ENCODE measurements at places on chromosomes 2 and 18. TPM values are rescaled to one million over a fixed set of nuclear protein-coding genes. Genes with fewer than 3 reads are reported as not detected.

- DNase-seq, result no peak
These were observed 82.3 kb downstream of the MYCN start for GRCh38 chr2:16022548-16023240.

Gene NOL4
- not detected for total RNA-seq

DNA sequence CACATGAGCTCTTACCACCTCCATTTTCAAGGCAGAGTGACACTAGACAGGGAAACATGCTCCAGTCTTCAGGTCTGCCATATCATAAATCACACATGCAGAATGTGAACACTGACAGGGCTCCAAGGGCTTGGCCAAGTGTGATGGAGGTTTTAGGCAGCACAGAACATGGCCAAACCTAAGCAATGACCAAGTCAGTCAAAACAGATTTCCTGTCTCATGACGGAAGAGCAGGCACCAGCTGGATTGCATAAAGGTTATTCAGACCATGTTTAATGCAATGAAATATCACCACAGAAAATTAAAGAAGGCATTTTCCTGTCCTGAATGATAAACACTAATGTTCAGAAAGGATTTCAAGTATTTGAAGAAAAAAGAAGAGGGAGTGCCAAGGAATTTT lies 72.5 kb downstream of the SUMO1 start:
- DNase-seq, result no peak

Gene MPHOSPH10
- 25.1 TPM for total RNA-seq

DNA sequence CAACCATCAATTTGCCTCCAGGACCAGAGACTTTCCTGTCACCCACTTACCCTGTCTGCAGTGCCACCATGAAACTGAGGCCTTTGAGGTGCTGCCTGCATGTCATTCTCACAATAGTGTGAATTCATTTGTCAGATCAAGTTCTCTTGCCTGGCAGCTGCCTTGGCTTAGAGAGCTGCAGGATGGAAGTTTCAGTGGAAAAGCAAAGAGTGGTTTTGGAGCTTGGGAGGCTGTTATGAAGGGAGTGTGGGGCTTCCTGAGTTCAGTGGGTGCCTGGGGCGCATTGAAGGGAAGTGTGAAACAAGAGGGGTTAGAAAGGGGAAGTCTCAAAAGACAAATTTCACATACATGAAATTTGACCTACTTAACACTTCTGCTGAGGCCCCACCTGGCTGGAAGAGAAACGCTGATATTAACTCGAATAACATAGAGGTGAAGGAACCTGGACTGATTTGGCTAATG lies 7.9 kb upstream of the LBH start:
- no peak for DNase-seq

DNA sequence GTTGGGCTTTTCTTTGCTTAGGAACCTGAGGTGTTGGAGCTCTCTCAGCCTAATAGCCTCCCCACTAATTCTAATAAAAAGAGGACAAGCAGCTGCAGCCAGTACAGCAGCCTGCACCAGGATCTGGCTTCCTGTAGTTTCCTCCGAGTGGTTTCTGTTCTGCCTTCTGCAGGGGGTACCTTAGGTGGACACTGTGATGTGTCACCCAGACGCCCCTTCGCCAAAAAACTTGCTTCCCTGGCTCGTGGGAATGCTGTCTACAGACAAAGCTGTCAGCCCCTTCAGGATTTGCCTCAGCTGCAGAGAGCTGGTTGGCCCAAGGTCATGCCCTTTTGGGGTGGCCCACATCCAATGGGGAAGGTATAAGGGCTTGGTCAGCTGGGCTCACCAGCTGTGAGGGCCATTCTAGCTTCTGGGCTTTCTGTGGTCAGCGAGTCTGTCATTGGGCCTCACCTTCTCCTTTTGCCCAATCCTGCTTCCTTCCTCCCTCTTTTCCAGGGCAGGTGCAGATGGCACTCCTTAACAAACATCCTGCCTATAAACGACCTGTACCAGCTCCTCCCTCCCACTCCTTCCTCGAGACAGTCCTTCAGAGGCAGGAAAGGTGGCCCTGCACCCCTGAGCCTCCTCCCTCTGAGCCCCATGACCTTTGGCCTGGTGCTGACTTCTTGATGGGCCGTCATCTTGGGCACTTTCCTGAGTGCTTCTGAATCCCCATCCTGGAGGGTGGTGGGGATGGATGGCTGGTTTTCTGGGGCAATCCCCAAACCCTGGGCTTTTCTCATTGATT lies 44.0 kb upstream of the ROCK2 start:
- no peak for DNase-seq

GRCh38 chr2:174699993-174700766 lies 64.1 kb downstream of the CHRNA1 start:
- DNase-seq, result no peak

DNA sequence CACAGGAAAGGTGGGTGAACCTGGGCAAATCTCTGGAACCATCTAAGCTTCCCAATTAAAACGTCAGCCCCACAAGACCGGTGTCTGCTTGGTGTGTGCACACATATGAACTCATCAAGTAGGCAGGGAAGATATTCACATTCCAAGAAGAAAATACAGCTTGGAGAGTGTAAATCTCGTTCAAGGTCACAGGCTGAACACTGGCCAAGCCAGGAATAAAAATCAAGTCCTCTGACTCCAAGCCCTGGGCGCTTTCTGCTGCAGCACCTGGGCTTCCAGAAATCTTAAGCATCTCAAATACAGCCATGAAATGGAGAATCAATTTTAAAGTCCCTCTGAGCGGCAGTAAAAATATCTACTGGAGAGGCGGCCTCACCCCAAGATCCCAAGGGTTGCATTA lies 150.9 kb downstream of the TWIST2 start:
- DNase-seq, result no peak

DNA sequence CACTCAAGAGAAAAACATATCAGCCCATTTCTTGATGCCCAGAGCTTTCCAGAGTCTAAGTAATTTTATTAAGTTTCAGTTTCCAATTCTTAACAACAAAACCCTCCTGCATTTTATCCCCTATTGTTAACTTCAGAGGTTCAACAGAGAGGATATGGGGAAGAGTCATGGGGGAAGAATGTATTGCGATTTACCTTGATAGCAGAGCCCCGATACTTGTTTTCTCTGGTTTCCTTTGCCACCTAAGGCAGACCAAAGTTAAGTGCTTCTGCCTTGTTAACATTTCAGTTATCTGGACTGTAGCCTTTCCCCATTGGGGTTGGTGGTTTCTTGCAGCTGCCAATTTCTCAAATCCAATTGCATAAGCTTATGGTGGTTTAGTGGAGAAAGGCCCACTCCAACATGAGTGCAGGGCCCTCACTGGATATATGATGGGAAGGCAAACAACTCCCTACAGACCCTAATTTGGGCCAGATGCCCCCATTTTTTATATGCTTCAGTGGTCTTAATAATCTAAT lies 82.0 kb upstream of the ITGB6 start:
- DNase-seq, result no peak

Gene LAMA3
- 57.5 TPM for total RNA-seq

DNA sequence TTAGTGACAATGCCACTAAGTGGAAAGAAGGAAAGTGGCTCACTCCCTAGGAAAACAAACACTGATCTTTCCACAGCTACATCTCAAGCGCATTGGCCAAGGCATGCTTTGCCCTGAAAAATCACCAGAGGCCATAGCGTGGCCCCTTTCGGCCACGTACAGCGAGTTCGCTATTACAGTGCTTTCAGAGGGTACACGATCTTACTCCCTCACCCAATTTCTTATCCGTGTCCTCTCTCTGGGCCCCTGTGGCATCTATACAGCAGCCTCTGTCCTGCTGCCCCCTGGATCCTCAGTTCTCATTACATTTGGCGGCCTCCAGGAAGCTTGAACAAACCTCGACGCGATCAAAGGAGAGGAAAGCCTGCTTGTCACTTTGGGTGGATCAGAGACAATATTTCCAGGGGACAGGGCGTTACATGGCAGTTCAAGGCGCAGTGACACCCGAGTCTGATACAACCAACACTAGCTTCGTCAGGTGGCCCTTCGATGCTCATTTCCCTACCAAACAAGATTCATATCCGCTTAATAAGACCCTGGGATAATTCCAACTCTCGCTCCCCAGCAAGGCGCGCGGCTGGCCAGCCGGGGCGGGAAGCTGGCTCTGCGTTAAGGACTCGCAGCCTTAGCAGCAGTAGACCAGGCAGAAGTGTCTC lies 941 bp downstream of the SKOR2 start:
- no peak for DNase-seq

- no peak for DNase-seq
These were observed 90.4 kb upstream of the RBMS1 start for GRCh38 chr2:160583813-160584537.

Gene ANKRD29
- 51.9 TPM for total RNA-seq

- DNase-seq, result no peak
These were observed 42.8 kb upstream of the PTMA start for GRCh38 chr2:231665245-231666170.

Gene CAPN14
- not detected for total RNA-seq

GRCh38 chr2:160224060-160224459 lies 24.0 kb upstream of the ITGB6 start:
- DNase-seq, result no peak

Gene MDH1B
- 0.63 TPM for total RNA-seq

Gene MAPRE3
- 11.9 TPM for total RNA-seq

Gene PLCD4
- 1.7 TPM for total RNA-seq

- DNase-seq, result no peak
These were observed 5.0 kb upstream of the SP100 start for GRCh38 chr2:230410861-230411569.

DNA sequence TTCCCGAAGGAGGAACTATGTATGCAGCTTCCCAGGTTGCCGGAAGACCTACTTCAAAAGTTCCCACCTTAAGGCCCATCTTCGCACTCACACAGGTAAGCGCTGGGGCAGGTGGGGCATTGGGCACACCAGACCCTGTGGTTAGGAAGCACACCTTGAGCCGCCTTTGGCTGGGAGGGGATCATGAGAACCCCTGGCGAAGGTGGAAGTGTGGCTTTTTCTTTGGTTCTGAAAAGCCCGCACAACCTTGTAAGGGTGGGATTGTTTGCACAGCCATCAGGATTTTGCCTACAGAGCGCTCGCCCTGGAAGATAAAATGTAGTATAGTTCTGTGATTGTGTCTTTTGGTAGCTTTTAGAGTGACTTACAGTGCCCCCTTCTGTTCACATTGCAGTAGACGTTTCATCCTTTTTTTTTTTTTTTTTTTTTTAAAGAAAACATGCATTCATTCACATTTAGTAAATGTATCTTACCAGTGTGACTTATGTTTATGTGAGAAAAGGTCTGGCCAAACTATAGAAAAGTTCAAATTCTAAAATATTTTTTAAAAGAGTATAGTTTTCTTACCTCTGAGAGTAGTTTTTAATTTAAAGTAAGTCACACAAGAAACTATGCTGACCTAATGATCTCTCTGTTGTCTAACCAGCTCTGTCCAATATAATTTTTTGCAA lies 5.3 kb downstream of the KLF11 start:
- no peak for DNase-seq

DNA sequence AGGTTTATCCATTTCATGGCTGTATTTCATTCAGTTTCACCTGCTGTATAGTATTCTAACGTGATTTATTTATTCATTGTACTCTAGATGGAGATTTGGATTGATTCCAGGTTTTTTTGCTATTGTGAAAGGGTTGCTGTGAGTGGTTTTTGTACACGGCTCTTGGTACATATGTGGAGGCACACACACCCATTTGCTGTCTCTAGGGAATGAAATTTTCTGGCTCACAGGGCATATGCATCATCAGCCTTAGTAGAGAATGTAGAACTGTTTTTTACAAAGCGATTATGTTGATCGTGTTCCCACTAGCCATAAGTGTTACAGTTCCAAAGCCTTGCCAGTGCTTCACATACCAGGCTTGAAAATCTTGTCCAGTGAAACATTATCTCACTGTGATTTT lies 5.1 kb downstream of the SPTBN1 start:
- no peak for DNase-seq

DNA sequence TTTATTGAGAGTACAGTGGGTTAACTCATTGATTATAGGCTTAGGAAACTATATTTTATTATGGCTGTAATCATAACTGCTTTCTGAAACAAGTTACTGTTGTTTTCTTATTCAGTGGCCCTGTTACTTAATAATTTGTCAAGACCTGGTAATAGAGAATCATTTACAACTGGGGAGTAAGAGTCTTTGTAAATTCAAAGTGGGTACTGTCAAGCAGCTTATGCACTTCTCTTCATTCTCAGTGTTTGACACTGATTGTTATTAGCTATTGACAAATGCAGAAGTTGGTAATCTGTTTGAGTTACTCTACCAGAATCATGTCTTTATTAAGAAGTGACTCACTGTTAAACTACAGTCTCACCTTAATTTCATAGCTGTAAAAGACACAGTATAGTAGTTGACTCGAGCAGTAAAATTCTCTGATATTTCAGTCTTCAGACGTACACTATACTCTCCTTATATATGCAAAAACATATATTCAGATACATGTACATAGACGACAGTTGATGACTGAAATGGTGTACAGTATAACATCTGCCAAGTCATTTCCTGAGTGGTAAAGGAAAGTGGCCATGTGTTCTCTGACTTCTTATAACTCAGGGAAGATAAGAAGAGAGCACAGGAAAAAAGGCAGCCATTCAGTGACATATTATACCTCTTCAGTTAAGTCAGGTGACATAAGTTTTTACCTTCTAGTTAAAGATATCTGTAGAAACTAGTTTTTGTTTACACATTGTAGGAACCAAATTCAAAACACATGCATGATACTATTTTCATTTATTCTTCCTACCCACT lies 36.0 kb upstream of the TTC27 start:
- DNase-seq, result no peak

Gene GATA6
- 19.1 TPM for total RNA-seq

- no peak for DNase-seq
These were observed 95.5 kb downstream of the ATP9B start for GRCh38 chr18:79164706-79165105.

Gene KCNS3
- total RNA-seq, result 5.0 TPM

GRCh38 chr2:58667137-58667774 lies 426.1 kb upstream of the FANCL start:
- DNase-seq, result no peak

DNA sequence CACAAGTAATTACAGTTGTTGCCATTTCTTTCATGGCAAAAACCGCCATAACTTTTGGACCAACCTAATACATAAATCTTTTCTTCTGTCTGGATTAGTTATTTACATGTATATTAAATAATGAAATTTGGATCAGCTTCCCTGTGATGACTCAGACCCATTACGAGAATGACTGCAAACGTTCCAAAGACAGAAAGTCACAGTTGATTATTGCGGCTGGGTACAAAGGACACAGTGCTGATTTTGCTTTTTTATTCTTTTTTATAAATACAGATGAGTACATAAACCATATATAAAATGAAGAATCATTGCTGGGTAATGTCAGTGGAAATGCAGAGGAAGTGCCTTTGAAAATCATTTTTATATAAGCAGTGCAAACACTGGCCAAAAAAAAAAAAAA lies 126.2 kb downstream of the TWIST2 start:
- DNase-seq, result no peak

DNA sequence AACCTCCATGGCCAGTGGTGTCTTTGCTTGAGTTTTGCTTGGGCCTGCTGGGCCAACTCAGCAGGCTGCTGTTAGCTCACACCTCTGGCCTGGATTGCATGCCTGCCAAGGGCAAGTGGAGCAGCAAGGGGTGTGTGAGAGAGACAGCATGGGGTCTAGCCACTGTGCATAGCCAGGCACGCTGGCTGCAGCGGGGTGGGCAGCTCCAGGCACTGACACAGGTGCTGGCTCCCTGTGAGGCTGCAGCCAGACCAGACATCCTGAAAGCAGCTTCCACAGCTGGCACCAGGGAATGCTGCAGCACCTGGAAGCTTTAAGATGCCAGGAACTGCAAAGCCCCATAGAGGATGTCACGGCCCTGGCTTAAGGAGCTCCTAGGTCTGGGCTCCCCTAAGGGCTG lies 376.4 kb upstream of the VWC2L start:
- no peak for DNase-seq

GRCh38 chr2:156456616-156457015 lies 20.4 kb downstream of the GPD2 start:
- DNase-seq, result no peak

Gene MYOM1
- 2.6 TPM for total RNA-seq

Gene TIGD1
- total RNA-seq, result 3.1 TPM

GRCh38 chr2:157364257-157364974 lies 38.8 kb upstream of the ERMN start:
- DNase-seq, result no peak
